ENCODE measurements at places on chromosomes 11 and 22.
A peak's percentile ranks its signal among the peaks of the same experiment; 100 is the strongest.

- no peak for DNase-seq
Measured at GRCh38 chr11:106424111-106424510, 346.6 kb downstream of the AASDHPPT start.

DNA sequence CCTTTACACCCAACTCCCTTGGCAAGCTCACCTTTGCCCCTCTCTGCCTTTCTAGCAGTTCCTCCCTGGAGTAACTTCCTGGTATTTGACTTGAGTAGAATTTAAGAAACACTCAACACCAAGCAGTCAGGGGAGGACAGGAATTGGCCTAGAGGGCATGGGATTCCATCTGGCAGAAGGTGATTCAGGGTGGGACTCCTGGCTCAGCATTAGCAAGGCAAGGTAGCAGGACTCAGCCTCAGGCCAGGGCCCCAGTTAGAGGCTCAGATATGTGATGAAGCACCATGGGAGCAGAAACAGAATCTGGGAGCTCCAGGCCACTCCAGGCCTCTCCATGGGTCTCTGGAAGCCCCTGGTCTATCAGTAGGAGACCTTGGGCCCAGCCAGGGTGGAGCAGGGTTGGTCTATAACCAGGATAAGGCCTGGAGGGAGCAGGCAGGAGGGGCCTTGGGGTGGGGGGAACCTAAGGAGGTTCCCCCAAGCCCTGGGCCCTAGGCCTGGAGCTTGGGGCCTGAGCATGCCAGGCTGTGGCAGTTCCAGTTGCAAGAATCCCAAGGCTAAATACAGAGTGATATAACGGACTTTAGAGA lies 148.2 kb downstream of the PARVA start:
- DNase-seq: no peak

DNA sequence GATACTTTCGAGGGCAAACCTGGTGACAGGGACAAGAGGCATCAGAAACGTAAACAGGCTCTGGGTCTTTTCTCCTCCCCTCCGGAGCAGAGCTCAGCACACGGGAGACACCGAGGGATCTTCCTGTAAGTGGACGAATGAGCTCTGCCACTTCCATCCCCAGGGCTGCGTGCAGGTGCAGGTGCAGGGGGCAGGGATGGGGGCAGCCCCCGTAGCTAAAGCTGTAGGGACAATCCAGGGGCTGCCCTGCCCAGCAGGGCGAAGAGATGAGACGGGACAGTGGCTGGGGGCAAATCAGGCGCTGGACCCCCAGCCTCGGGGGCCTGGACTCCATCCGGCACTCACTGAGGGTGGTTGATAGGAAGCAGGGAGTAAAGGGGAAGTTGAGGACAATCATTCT lies 505.4 kb downstream of the BRD1 start:
- no peak for DNase-seq

GRCh38 chr22:35258191-35258988 lies 1.1 kb downstream of the HMGXB4 start:
- DNase-seq: no peak

DNA sequence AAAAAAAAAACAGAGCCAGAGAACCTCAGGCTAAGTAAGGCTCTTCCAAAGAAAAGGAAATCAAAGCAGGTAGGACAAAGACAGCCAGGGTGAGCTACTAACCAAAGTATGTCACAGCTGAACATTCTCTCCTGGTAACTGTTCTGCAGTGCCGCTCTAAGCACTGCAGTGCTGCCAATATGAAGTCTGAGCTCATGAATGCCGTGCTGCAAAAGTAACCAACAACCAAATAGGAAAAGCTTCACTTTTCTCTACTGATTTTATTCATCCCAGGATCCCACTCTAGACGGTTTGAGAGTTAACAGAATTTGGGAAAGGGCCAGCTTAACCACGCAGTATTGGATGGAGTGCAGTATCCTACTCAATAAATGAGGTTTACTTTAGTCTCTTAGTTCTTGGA lies 3.5 kb downstream of the SIK3 start:
- DNase-seq: no peak

DNA sequence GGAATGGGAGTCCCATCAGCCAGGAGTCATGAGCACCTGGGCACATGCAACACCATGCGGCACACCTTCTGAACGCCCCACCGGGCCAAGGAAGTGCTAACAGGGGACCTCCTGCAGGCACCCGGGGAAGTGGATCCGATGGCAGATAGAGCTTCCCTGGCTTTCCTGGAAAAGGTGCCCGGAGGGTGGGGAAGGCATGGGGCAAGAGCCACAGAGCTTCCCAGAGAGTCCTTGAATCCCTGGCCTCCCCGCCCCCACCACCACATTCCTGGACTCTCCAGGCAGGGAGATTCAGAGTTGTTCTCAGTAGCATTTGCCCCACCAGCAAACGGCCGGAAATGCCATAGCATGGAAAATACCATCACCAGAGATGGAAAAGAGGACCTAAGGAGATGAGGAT lies 8.3 kb downstream of the TRIM29 start:
- DNase-seq: no peak

DNA sequence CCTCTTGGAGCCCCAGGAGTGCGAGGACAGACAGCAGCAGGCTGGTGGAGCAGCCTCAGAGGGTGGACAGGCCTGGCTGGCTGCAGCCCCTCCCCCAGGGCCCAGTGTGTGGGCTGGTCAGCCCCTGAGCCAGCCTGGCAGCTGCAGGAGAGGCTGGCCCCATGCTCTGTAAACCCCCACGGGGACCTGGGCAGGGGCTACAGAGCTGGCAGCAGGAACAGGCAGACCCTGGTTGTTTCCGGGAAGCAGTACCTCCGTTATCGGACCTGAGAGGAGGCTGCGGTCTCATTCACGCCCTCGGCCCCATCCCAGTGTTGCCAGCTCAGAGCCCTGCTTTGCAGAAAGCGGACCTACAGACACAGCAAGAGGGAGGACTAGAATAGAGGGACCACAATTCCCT lies 38.5 kb upstream of the COMT start:
- DNase-seq: no peak

GRCh38 chr22:25110596-25110845 lies 89.1 kb upstream of the CRYBB3 start:
- DNase-seq: no peak

DNA sequence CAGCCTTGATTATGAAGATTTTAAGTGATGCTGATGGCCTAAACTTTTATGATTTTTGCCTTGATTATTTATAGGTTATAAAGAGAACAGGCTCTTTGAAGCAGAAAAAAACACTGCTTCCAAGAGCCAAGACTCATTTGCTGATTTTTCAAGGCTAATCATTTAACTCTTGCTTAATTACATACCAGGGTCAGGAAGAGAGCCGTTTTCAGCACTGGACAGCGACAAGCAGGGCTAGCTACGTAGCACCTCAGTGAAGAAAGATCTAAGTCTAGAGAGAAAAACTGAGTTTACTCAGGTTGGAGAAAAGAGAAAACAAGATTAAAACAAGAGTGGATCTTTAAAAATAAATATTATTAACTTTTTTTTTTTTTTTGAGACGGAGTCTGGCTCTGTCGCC lies 615.4 kb upstream of the B3GAT1 start:
- peak; percentile 40 for DNase-seq

GRCh38 chr11:111137846-111138245 lies 107.7 kb upstream of the POU2AF2 start:
- DNase-seq: no peak

GRCh38 chr11:26700574-26701235 lies 21.2 kb downstream of the SLC5A12 start:
- no peak for DNase-seq

- DNase-seq: no peak
Measured at GRCh38 chr11:67023957-67024353, 1.0 kb downstream of the SYT12 start.

GRCh38 chr22:27903805-27904473 lies 15.1 kb downstream of the PITPNB start:
- DNase-seq: no peak

- no peak for DNase-seq
Measured at GRCh38 chr11:57154739-57155138, 27.0 kb upstream of the LRRC55 start.

- no peak for DNase-seq
Measured at GRCh38 chr11:102252339-102252891, 64.9 kb upstream of the BIRC3 start.

DNA sequence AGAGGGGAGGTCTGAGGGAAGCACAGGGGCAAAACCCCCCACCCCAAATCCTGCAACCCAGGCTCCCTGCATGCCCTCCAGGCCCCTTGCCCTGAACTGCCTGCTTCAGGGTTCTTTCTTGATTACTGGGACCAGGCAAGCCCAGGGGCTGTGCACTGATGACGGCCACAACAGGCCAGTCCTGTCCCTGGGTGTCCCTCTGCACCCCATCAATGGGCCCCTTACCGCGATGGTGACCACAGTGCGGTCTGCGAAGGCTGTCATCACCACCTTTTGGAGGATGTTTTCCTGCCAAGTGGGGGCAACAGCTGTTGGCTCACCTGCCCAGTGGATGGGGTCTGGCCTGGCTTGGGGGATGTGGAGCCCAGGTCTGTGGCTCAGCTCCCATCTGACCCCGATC lies 5.0 kb upstream of the KCNJ11 start:
- DNase-seq: no peak

DNA sequence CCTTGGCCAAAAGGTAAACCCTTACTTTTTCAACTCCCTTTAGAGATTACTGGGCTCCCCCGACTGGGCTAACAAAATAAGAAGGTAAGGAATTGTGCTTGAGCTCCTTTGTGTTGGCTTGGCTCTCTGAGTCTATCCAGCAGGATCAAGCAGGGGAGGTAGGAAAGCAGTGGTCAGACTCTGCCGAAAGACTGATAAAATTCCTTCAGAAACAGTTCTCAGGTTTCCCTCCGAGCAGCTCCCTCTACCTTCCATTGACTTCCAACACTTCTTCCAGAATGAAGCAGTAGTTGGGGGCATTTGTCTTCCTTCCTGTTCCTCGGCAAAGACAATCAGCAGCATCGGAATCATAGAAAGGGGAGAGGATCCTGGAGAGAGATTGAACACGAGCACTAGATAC lies 16.1 kb upstream of the CARD18 start:
- no peak for DNase-seq

DNA sequence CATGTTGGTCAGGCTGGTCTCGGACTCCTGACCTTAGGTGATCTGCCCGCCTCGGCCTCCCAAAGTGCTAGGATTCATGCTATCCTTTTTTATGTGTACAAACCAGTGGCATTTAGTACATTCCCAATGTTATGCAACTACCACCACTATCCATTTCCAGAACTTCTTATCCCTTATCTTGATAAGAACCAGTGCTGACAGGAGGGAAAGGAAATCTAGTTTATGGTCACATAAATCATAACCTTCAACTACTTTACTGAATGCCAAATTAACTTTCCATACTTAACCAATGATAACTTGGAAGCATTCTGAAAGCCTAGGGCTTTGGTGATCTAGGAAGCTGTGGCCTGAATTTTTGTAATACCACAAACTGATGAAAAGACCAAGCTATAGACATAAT lies 170.4 kb downstream of the SWAP70 start:
- DNase-seq: no peak

GRCh38 chr22:30077279-30077880 lies 2.9 kb upstream of the HORMAD2 start:
- no peak for DNase-seq

DNA sequence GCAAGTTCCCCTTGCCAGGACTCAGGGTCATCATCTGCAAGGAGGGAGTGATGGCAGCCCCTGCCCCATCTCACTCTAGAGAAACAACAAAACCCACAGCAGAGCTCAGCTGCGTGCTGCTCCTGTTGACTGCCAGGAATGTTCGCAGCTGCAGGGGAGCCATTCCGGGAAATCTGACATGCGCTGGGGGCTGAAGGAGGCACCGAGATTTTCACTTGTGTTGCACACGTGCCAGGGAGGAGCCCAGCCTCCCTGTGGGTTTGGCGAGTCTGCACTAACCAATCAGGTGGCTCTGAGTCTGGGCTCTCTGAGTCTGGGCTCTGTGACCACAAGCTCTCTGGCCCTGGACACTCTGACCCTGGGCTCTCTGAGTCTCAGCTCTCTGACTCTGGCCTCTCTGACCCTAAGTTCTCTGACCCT lies 10.5 kb downstream of the FGF3 start:
- no peak for DNase-seq

- no peak for DNase-seq
Measured at GRCh38 chr11:92460213-92460612, 235.6 kb downstream of the FAT3 start.

GRCh38 chr22:23450434-23450795 lies 129.7 kb downstream of the IGLL1 start:
- DNase-seq: no peak
